ENCODE measurements at places on chromosomes 1 and 21.

DNA sequence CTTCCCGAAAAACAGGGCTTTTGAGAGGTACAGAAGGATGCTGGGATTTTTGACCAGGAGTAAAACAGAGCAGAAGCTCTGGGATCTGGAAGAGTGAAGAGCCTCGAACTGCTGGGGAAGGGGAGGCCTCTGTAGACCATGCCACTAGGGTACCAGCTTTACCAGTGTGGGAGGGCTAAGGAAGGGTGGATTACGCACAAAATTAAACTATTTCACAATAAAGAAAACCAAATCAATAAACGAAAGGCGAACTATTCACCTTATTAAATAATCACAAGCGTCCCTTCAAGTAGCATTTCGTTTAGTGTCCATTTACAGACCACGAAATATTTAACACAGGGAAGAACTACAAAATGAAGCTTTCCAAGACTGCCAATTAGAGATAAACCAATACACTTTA lies 723 bp downstream of the CZIB start:
- no peak for DNase-seq

DNA sequence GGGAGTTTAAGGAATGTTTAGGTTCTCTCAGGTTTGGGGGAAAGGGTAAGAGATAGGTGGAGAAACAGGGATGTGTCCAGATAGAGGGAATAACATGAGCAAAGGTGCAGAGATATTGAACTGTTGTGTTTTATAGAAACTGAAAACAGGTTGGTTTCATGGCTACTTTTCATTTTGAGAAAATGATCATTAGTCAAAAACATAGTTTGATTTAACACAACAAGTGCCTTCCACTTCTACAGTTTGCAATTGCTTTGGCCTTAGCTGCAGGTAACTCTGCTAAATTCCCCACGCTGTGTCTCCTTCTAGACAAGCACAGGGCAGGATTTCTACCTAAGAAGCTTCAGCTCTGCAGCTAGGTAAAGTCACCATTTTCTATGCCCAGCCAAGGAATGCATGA lies 124.9 kb downstream of the RGS2 start:
- no peak for DNase-seq

DNA sequence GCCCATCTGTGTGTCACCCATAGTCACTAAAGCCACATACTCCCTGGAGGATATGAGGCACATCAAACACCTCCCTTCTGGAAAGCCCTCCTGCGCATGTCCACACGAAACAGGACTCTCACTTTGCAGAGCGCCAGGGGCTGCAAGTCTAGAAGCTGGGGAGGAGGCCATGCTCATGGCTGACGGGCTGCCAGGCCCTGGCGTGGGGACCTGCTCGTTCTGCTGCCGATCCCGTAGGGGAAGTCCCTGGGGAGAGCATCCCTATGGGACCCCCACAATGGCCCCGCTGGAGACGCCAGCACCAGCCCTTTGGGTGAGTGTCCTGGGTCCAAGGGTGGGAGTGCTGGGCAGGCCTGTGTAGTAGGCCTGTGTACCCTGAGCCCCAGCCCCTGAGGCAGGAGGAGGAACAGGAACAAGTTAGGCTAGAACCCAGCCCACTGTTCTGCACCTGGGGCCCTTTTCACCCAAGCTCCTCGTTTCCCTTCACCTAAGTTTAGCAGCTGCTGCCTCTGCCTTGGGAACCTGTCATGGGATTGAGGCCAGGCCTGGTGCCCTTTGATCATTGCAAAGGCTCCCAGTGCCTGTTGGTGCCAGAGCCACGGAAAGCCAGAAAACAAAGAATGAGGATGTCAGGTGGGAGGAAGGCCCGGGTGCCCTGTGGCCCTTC lies 9.9 kb downstream of the FAM3B start:
- no peak for DNase-seq

DNA sequence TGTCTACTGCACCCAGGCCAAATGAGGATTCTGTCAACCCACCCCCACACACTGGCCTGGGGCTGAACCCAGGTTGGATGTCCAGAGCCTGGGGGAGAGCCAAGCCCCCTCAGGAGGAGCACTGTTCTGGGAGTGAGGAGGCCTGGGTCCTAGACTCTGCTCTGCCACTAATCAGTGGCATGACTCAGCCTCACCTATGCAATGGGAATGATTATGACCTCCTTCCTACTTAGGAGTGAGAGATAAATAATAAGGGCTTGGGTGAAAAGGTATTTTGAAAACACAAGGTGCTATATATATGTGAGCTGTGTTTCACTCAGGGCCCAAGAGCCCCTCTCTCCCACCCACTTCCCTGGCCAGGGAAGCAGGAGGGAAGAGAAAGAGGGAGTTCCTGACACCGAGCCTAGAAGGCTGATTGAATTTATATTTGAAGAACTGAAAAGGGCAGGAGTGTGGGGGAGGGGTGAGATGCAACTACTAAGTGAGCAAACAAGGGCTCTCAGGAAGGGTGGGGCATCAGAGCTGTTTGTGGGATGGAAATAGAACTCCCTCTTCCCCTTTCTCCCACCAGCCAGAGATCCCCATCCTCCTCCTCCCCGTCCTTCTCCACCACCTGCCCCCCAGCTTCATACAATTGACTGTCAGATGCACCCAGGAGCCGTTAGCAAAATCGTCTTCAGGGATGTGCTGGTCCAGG lies 8.2 kb downstream of the IGSF9 start:
- no peak for DNase-seq

- DNase-seq: no peak
Observed at GRCh38 chr1:16094453-16095158, 21.2 kb upstream of the FAM131C start.

DNA sequence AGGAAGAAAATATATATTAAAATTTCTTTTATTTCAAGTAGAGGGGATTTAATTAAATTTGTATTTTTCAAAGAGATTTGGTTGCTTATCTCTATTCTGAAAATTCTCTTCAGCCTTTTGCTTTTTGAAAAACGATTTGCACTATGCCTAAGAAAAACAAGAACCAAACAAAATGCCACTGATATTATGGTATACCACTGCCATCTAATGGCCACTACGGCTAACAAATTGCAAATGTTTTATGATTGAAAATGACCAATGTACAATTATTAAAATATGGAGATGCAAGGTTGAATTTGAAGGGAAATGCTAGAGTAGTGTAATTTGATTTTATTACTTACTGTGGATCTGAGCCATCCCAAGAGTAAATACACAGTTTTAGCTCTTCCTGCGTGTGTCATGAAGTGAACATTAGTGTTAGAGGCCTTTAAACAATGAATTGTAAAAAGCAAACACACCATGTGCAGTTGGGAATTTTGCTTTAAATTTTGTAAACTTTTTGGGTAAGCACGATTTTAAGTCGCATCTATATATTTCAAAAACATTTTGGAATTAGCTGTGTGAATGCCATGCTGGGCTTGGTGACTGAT lies 137.4 kb upstream of the USP25 start:
- DNase-seq: no peak

DNA sequence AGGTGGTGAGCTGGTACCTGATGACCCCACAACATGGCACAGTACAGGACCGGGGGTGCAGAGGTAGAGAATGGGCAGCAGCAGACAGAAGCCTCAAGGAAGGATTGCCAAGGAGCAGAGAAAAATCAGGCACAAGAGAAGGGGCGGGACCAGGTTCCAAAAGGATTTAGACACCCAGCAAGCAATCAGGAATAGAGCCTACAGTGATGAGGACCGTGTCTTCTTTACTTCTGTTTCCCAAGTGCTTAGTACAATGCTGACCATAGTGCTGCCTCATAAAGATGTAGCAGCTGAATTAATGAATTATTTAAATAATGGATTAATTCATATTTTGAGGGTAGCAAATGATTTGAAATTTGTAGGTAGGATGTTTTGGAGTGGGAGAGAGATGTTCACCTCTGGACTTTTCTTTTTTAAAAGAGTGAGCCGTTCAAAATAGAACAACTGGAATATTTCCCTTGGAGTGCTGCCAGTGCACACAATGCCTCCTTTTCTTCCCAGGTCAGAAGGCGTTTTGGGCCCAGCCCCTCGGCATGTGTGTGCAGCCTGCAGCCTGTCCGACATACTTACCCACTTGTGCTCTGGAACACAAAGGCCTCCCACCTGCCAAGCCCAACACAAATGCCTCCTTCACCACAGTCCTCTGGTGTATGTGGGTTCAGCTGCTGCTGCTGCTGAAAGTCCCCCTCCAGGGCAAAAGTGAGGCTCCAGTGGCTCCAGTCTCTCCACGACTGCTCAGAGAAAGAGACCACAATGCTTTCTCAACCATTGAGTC lies 19.6 kb downstream of the KANK4 start:
- no peak for DNase-seq

DNA sequence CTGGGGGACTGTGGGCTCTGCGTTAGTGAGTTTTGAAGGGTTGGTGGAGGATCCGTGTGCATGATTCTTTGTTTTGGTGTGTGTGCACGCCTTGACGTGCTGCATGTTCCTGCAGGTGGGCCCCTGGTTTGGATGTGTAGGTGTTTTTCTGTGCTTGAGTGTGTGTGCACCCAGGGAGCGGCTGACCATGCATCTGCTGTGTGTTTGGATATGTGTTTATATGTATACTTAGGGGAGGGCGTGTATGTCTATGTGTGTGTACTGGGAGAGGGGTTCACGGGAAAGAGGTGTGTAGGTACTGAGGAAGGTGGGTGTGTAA lies 1.1 kb downstream of the VANGL2 start:
- no peak for DNase-seq

DNA sequence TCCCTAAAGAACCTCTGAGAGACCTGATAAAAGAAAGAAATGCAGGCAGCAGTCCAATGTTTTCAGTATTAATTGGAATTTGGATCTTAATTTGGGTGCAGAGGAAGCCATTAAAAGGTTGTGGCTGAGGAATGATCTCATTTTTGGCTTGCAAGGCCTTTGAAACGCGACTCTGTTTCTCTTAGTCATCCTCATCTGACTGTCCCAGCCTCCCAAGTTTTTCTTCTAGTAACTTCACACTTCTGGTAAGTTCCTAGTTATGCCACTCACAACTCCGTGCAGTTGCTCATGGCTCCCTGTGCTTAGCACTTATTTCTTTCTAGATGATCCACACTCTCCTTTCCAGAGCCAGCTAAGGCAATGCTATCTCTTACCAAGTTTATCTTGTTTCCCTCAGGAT lies 147.4 kb upstream of the USP24 start:
- DNase-seq: no peak

DNA sequence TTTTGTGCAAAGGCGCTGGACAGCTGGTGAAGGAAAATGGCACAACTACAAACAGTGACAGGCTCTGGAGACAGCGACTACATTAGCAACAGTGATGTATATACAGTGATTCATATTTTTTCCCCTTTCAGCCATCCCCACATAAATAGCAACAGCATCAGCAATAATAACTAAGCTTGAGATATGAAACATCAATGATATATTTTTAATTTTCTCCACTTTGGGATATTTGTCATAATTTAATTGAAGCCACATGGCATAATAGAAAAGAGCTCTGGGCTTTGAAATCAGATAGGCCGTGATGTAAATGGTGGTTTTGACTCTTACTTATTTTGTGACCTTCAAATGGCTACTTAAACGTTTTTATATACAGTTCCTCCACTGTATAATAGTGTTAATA lies 764.3 kb upstream of the PRMT6 start:
- DNase-seq: no peak

GRCh38 chr1:27536010-27536757 lies 46.2 kb upstream of the WASF2 start:
- no peak for DNase-seq

DNA sequence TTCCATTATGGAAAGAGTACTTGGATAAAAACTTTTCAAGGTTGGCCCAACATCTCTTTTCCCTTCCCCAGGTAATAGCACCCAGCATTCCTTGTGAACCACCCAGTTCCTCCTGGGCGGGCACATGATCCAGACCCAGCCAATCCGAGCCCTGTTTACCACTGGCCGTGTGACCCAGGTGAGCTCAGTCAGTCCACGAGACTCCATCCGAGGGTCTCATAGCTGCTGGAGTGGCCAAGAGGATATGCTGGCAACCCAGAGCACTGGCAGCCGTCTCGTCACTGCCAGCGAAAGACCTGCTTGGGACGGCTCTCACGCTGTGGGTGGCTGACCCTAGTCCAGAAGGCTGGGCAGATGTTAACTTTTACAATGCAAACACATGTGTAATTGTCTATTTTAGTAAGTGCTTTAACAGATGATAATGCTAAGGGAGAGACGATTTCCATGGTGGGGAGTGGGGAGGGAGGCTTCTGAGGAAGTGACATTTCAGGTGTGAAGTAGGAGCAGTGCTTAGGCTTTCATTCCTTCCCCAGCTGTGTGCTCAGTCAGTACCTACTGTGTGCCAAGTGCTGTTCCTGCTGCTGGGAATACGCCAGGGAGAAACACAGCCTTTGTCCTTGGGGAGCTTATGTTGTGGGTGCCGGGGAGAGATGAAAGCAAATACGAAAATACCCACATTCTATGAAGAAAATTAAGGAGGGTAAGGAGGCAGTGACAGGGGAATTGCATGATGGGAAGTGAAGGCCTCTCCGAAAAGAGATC lies 24.5 kb downstream of the PARK7 start:
- DNase-seq: no peak

- DNase-seq: no peak
Observed at GRCh38 chr1:81549588-81550127, 251.1 kb upstream of the ADGRL2 start.

- no peak for DNase-seq
Observed at GRCh38 chr1:108570128-108570527, 10.2 kb downstream of the EEIG2 start.

DNA sequence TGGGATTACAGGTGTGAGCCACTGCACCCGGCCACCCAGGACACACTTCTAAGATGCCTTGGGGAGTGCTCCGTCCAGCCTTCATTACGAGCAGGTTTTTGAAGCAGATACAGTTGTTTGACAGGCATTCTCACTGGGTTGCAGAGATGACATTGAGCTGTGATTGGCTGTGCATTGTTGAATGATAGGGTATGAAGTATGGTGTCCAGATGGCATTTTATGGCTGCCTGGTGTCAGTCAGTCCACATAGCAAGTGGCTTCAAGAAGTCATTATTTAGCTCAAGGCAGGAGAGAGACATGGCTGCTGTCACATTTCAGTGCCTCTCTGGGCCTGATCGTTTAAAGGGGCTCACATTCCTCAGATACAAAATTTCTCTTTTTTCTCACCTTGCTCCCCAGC lies 14.8 kb upstream of the PADI2 start:
- DNase-seq: no peak

GRCh38 chr1:207867136-207868109 lies 43.5 kb downstream of the CD34 start:
- no peak for DNase-seq

DNA sequence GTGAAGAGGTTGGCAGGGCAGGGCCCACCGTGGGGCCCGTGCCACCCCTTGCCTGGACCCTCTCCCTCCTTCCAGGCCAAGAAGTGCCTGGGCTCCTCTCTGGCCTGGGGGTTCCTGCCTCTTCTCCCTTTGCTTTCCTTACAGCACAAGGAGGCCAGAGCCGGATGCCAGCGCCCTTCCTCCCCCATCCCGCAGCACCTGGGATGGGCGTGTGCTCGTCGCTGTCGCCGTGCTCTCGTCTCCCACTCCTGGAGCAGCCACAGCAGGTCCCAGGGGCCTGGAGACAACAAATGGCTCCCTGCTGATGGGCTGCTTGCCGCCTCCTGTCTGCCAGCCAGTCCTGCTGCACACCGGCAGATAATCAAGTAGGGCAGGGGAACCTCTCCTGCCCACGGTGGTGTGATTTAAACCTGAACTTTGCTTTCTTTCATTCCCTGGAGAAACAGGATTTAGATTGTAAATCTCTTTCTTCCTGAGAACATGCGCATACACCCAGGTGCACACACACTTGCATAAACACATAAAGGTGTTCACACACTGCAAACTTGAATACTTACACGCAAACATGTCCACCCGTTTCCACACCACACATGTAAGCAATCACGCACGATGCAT lies 50.8 kb upstream of the POU3F1 start:
- DNase-seq: no peak

GRCh38 chr1:241624935-241625334 lies 15.2 kb downstream of the CHML start:
- no peak for DNase-seq

GRCh38 chr1:34906756-34907155 lies 22.7 kb downstream of the DLGAP3 start:
- no peak for DNase-seq
